ENCODE measurements at places on chromosomes 6 and 20. TPM values are rescaled to one million over a fixed set of nuclear protein-coding genes. Genes with fewer than 3 reads are reported as not detected.

The RAET1G gene
- total RNA-seq = not detected

- peak overlapping the region; percentile 67 for H3K27ac ChIP-seq
- peaks cover 24% of the 10 kb centered on the region for H3K4me1 ChIP-seq
- H3K4me3 ChIP-seq = peak overlapping the region; percentile 79
- H3K36me3 ChIP-seq = peaks cover 16% of the 10 kb centered on the region
Measured at GRCh38 chr20:63625771-63626423, 1.0 kb downstream of the GMEB2 start.

DNA sequence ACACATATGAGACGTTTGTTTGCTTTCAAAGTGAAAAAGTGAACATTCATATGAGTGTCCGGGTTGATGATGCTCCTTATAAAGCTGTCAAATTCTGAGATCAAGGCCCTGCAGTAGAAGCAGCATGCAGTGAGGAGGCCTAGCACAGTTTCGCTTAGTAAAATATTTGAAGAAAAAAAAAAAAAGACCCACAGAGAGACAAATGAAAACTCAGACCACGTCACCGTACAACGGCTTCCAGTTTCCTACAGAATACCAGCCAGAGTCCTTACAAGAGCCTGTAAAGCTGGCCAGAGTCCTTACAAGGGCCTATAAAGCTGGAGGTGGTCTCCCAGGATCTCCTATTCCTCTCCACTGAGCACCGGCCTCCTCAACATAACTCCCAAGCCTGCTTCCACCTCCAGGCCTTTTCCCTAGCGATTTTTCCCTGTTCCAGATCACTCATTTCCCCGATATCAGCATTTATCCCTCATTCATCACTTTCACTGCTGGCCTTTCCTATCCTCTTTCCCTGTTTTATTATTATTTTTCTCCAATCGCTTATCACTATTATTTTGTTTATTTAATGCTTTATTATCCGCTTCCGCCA is 1.5 kb upstream of the HMGN4 start:
- H3K27me3 ChIP-seq = no peaks in the 10 kb centered on the region
- H3K4me1 ChIP-seq = peaks cover 49% of the 10 kb centered on the region

- no peak overlapping the region for H3K27ac ChIP-seq
- no peak for DNase-seq
- peaks cover 10% of the 10 kb centered on the region for H3K27me3 ChIP-seq
- H3K36me3 ChIP-seq = no peaks in the 10 kb centered on the region
- H3K4me1 ChIP-seq = no peaks in the 10 kb centered on the region
Measured at GRCh38 chr20:48459722-48460395, 367.9 kb downstream of the PREX1 start.

- DNase-seq = no peak
- H3K4me1 ChIP-seq = peaks cover 47% of the 10 kb centered on the region
- H3K4me3 ChIP-seq = no peak overlapping the region
- no peaks in the 10 kb centered on the region for H3K27me3 ChIP-seq
- H3K27ac ChIP-seq = peak overlapping the region; percentile 6
Measured at GRCh38 chr6:13359287-13359686, 30.9 kb upstream of the TBC1D7 start.

DNA sequence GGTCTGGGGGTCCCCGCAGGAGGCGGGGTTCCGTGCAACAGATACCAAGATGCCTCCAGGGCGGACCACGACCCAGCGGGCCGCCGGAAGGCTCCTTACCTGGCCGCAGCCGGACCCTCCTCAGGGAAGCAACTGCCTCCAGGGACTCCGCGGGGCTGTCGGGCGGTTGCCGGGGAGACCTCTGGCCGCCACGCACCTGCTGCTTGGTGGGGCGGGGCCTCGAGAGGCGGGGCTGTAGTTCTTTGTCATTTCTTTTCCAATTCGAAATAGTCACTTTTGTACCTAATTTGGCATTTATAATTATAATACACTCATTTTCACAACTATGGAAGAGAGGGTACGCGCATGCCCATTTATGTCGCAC is 647 bp downstream of the AK9 start:
- H3K27me3 ChIP-seq = no peaks in the 10 kb centered on the region
- H3K4me1 ChIP-seq = peaks cover 19% of the 10 kb centered on the region
- DNase-seq = peak; percentile 70
- H3K27ac ChIP-seq = peak overlapping the region; percentile 89

All from activated naive CD8-positive, alpha-beta T cell treated with anti-CD3 and anti-CD28 coated beads, Interleukin-2, amount 10 ng/mL, durations not matched to agents 7 days and 5 days (primary cell).